SK-N-SH treated with all-trans-retinoic acid at 6 μM for 48 hours (cell line): ENCODE measurements at places on chromosomes 7 and 10.
A peak's percentile ranks its signal among the peaks of the same experiment; 100 is the strongest.

DNA sequence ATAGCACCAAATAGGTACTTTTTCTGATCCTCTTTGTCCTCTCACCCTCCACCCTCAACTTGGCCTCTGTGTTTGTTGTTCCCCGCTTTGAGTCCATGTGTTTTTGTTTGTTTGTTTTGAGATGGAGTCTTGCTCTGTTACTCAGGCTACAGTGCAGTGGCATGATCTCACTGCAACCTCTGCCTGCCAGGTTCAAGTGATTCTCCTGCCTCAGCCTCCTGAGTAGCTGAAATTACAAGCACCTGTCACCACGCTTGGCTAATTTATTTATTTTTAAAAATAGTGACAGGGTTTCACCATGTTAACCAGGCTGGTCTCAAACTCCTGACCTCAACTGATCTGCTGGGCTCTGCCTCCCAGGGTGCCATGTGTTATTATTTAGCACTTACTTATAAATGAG lies 5.3 kb downstream of the ZNF273 start:
- no peak for ATAC-seq

DNA sequence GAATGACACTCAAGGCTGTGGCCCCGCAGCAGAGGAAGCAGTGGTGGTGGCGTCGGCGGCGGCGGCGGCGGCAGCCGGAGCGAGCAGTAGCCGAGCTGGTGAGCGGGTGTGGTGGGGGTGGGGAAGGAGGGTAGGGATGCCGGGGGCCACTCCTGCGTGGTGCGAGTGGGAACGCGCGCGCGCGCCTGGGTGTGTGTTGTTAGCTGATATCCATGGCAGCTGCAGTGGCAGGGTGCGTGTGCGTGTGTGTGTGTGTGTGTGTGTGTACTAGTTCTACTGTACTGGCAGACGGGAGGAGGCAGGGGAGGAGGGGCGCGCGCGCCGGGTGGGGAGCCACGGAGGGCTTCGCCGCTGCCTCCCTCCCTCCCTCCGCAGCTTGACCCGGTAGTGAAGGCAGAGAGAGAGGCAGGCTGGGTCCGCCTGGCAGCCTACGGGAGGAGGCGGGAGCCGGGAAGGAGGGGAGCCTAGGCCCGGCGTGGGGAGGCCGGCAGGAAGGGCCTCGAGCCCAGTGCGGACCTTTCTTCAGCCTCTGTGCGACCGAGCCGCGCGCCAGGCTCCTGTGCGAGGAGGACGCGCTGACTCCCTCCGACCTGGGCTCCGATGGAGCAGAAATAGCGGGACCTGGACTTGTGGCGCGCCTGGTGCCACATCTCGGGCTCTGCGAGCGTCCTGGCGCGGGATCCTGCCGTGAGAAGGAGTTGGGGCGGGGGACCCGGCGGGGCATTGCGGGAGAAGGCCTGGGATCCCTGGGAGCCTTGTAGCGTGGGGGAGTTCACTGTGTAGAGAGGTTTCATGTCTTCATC lies at the start of gene MAGI2:
Gene MAGI2 (minus strand): TSS at position 110 of the 803 bp plus-strand sequence. CDS start 347 bp downstream, outside the sequence.
- ATAC-seq, result peak; percentile 77

GRCh38 chr10:17349717-17350116 lies 104.7 kb downstream of the ST8SIA6 start:
- ATAC-seq, result no peak

DNA sequence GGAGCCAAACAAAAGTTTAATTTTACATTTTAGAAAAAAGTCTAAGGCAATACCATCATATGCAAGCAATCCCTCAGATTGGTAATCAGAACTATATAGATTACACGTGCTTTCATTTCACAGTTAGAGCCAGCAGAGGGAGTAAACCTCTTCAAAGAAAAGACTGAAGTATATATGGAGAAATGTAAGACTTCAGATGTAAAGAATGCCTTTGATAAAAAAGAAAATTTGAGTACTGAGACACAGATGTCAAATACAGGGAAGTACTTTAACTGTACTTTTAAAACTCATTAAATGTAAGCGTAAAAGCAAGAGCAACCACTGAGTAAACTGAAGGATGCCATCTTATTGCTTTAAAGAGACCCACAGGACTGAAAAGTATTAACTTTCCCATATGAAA lies 101.4 kb upstream of the FAM133B start:
- peak; percentile 66 for ATAC-seq

- ATAC-seq, result no peak
Measured at GRCh38 chr7:4131063-4131462, 551.0 kb upstream of the FOXK1 start.

DNA sequence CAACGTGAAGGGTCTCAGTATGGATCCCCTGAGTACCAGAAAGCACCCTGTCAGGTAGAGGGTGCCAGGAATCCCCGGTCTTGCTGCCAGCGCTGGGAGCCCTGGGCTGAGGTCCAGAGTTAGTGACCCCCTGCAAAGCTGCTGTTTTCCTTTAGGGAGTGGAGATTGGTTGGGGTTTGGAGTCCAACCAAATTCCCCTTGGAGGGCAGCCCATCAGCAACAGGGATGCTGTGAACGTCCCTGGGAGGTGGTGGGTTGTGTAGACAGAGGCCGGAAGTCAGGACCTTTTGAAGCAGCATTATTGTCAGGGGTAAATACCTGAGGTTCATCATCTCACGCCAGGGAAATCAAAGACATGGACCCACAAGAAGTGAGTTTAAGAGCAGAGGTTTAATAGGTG lies 104.2 kb downstream of the COL26A1 start:
- ATAC-seq, result no peak

- no peak for ATAC-seq
Measured at GRCh38 chr7:43791665-43792064, 33.2 kb downstream of the BLVRA start.

- peak; percentile 82 for ATAC-seq
Measured at GRCh38 chr10:84348860-84349259, 20.5 kb downstream of the CCSER2 start.

DNA sequence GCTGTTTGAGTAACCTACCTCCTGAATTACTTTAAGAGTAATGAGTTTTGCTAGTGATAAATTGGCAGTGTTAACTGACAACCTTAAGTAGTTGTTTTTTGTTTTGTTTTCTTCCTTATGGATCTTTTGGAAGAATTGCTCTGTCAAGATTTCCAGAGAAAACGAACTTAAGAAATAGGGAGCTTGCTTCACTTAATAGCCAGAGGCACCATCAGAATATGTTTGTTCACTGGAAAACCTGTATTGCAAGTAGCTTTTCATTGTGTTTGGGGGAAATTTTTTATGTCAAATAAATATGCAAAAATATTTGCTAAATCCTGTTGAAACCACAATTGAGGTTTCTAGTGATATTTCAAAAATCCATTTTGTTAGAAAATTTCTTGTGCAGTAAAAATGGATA lies 65.5 kb upstream of the PAPSS2 start:
- ATAC-seq, result no peak

DNA sequence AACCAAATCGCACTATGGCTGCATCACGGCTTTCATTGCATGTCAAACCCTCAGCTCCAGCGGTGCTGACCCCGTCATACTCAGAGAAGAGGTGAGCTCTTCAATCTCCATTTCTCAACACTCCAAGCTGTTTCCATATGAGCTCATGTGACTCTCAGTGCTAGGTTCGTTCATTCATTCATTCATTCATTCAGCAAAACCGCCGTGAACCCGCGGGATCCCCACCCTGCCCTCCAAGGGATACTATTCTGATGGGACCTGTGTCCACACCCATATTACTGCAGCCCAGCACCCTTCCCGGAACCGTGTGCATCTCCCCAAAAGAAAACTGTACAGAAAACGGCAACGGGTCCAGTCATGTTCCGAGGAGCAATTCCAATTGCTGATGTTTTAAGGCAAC lies 184.7 kb downstream of the DIP2C start:
- no peak for ATAC-seq

DNA sequence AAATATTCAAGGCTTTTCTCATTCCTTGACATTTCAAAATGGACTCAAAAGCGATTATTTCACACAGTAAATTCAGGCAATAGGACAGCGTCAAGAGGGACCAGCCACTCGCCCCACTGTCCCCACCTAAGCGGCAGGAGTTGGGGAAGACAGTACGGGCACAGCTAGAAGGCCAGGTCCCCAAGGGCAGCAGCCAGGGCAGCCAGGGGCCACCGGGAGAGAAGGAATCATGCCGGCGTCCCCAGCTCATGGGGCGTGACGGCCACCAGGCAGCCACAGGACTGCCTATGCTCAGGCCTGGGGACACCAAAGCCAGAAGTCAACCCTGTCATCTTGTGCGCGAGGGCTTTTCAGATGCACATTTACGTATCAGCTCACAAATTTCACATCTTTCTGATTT lies 225.7 kb upstream of the PPP2R2D start:
- no peak for ATAC-seq

GRCh38 chr7:132276234-132276630 lies 300.0 kb downstream of the PLXNA4 start:
- ATAC-seq, result no peak

DNA sequence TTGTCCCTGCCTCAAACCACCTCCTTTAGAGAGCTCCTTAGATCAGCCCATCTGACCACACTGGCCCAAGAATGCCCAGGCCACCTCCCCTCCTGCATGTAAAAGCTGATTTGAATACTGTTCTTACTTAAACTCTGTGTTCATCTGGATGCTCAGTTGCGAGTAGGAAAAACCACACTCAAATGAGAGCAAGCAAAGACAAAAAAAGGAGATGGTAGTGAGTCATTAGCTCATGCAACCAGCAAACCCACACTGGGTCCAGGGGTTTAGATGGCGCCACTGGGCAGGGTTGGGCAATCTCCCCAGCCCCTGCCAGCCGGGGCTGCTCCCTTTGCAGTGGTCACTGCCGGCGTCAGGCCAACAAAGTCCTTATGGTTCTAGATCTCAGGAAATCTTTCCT lies 32.7 kb downstream of the TSPAN15 start:
- ATAC-seq, result no peak

DNA sequence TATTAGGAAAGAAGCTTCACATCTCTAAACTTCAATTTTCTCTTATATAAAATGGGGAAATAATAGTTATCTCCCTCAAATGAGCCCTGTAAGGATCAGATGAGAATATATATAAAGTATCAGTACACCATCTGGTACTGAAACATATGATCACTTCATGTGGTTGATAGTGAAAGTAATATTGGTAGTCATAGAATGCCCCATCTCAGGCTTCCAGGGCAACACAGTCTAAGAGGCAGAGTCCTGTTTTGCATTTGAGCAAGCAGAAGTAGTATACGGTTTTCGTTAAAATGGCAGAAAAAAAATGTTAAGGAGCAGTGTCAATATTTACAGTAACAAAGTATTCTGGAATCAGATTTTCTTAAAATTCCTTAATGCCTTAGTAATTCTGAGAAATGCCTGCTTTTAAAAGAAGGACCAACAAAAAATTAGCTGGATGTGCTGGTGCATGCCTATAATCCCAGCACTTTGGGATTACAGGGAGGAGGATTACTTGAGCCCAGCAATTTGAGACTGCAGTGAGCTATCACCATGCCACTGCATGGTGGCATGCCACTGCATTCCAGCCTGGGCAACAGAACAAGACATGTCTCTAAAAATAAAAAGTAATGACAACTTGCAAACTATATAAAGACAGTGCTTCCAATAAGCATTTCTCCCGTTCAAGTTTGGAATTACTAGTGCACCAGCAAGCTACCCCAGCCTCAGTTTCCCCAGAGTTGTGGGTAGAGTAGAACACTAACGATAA lies 19.8 kb downstream of the KBTBD2 start:
- no peak for ATAC-seq

- no peak for ATAC-seq
Measured at GRCh38 chr7:7519056-7519455, 16.6 kb downstream of the COL28A1 start.

DNA sequence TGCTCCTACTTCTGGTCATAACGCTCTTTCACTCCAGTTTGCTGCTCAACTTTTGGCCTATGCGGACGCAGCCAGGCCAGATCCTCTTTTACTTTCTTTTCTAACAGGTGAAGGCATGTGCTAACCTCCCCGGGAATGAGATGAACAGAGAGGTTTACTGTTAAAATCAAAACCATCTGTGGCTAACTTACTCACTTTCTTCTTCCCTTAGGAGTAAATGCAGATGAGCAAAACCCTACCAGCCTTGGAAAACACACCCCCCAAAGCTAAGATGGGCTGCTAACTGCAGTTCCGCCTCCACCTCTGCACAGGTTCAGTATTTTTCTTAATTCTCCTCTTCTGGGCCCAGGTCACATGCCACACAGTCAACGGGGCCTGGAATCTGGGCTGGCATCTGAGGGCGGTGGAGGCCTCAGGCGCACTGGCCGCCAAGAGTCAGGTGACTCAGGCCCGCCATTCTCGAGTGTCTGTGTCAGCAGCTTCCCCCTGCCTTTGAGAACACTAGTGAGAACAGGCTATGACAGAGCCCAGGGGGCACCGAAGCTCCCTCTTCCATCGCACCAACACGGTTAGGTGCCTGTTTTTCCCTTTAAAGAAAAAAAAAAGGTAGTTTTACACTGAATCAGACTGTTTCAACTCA lies 11.1 kb downstream of the FAM53B start:
- peak; percentile 65 for ATAC-seq

- peak; percentile 81 for ATAC-seq
Measured at GRCh38 chr7:139731802-139732470, 45.9 kb downstream of the HIPK2 start.

DNA sequence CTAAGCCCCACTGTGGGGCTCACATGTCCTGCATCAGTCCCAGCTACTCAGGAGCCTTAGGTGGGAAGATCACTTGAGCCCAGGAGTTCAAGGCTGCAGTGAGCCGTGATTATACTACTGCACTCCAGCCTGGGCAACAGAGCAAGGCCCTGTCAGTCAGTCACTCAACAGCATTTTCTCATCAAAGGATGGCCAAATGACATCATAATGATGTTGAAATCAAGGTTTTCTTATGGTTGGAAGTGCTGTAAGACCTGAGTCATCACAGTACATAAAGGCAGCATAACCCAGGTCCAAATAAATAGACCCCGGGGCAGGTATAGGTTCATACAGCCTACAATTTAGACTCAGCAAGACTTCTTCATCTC lies 341.1 kb downstream of the PARD3 start:
- ATAC-seq, result no peak

- no peak for ATAC-seq
Measured at GRCh38 chr10:113226831-113227445, 276.9 kb downstream of the TCF7L2 start.

DNA sequence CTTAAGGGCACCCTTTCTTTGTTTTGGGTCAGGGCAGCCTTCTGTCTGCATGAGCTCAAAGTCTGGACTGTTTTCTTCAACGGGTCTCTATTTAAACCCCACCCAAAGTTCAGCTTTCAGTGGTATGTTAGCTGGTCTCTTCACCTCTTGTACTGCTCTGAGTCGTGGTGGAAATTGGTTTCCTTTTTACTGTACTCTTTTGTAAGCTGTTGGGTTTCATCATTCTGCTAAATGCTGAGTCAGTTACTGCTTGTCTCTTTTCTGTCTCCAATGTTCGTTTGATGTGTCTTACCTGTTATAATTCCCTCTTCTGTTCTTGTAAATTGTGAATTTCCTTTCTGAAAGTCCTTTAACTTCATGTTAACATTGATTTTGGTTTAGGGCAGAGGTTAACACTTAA lies 64.1 kb upstream of the MALRD1 start:
- no peak for ATAC-seq

DNA sequence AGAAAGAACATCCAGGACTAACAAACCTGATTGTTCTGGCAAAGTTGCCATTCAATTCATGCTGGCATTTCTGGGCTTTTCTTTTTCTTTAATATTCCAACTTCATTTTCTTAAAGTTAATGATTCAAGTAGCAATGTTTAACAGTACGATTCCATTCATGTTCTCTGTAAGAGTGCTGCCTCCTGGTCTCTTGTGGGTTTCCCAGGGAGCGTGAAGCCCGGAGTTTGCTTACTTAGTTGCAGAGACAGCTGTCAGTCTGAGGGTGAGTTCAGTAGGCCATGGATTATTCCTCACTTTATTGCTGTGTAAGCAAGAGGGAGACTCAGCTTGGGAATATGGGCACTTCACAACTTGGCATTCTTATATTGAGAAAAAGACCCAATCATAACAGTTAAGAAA lies 142.2 kb downstream of the TWIST1 start:
- ATAC-seq, result no peak
